Renal cortical epithelial cell (primary cell): ENCODE measurements at places on chromosomes 4 and X. TPM values are rescaled to one million over a fixed set of nuclear protein-coding genes. Genes with fewer than 3 reads are reported as not detected.
A peak's percentile ranks its signal among the peaks of the same experiment; 100 is the strongest.

DNA sequence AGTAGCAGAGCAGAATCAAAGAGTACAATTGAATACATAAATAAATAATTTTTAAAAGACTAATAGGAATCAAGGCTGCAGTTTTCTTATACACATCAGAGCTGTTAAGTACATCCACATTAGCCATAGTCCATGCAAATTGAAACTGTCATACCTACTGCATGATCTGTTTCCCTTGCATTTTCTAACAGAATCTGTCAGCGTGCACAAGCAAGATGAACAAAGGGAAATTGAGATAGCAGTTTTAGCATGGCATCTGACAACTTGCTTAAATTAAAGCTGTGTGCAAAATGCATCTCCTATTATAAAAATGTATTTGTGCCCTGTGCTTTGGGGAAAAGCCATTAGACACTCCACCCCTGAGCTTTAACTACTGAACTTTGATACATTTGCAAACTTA is 703.5 kb upstream of the GRID2 start:
- no peak for DNase-seq

FGFRL1 gene
- 14.1 and 48.5 TPM in 2 replicates for total RNA-seq

DNA sequence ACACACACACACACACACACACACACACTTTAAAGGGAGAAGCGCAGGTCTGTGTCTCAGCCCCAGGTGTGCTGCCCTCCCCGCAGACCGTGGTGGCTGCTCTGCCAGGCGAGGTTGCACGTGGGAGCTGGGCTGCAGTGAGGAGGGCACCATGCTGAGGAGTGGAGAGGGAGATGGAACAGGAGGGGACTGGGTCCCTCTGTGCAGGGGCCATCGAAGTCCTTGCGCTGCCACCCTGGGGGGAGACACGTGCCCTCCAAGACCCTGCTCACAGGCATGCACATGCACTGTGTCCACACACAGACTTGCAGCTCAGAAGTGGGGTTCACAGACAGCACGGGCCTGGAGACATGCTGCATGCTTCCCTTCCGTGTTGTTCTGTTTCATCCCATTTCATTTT is 65.5 kb upstream of the HGFAC start:
- DNase-seq: no peak

GRCh38 chrX:148530464-148531077 is 30.2 kb downstream of the AFF2 start:
- DNase-seq: peak; percentile 4

DNA sequence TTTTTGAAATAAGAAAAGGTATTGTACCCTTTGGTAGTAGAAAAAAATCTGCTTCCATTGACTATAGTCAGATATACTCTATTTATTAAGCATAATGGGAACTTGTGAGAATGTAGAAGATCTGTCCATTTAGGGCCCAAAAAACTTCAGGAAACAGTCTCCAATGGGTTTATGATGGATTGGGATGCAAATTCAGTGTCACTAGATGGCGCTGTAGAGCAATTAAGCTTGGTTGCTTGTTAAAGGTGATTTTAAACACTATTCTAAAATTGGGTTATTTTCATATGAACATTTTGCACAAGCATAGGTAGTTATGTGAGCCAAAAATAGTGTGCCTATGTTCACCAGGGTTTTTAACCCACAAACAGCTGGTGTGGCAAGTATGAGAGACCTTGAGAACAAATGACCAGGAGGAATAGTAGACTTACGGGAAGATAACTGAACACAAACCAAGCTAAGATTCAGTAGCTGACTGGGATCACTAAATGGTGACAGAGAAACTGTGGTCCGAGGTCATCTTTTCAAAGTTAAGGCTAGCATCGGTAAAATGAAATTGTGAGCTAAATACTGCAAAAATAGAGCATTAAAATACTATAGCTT is 80.3 kb upstream of the LSM6 start:
- peak; percentile 70 for DNase-seq

DNA sequence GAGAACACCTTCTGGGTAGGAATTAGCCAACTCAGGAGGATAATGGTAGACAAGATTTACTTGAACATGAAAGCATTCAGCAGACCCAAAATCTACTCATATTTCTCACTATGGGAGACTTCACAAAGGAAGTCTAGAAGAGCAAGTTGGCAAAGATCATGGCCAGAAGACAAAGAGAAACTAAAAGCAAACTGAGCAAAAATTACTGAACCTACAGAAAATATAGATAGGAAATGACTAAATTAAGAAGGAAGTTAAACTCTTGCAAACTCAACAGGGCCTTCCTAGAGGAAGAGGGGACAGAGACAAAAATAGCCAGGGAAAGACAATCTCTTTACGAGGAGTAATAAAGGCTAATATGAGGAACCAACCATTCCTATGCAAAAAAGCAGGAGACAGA is 18.7 kb downstream of the CORIN start:
- no peak for DNase-seq

ASB5 gene
- total RNA-seq: 0.50 and 0.69 TPM in 2 replicates

TNMD gene
- not detected in 2 replicates for total RNA-seq

DNA sequence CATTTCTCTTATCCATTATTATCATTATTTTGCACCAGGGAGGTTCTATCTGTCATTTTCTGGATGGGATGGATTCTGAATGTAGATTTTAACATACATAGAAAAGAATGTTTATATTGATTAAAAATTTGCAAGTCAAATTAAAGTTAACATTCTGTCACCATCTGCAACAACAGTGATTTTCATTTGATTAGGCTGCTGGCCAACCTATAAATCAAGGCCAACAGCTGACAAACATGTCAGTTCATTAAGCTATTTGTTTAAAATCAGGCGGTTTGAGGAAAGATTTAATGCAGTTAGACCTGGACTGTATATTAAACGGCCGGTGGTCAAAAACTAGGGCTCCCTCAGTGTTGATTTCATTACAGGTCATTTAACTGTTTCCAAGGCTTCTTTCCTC is 109.5 kb upstream of the CBR4 start:
- no peak for DNase-seq

TLR3 gene
- 8.9 and 17.5 TPM in 2 replicates for total RNA-seq

DNA sequence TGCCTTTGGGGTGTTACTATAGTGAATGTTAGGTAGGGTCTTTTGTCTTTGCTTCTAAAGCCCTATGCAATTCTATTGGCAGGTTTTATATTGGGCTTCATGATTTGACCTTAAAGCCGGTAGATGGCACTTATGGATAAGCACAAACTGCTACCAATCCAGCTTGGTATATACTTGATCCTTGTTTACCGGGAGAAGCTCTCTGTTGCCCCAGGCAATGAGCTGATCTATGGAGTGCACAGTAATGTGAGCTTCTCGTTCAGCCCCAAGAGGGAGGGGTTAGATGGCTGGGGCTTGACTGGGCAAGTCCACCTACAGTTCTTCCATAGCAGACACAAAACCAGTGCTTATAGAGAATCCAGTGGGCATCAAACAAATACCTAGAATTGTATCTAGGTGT is 287.2 kb upstream of the CT83 start:
- no peak for DNase-seq

GRCh38 chr4:37648084-37648817 is 37.9 kb downstream of the RELL1 start:
- DNase-seq: peak; percentile 99

DNA sequence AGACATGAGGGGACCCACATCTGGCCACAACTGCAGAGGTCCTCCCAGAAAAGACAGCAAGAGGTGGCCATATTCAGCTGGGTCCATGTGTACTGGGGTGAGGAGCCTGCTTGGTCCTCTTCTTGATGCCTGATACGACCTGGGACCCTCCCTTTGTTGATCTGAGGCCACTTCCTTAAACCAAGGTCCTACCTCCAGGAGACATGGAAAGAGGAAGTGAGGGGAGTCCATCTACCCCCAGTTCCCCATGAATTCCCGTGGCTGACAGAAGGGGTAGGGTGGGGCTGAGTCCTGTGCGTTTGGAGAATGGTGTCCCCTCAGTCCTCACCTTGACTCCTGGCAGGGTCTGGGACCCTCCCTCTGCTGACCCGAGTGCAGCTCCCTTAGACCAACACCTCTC is 2.1 kb downstream of the MAGEA10 start:
- no peak for DNase-seq

- no peak for DNase-seq
Measured at GRCh38 chrX:128800138-128800537, 723.2 kb downstream of the SMARCA1 start.

HELT gene
- not detected in 2 replicates for total RNA-seq

BGN gene
- 0.17 and 6.0 TPM in 2 replicates for total RNA-seq

GRCh38 chrX:44308869-44309268 is 34.6 kb downstream of the EFHC2 start:
- DNase-seq: no peak

NPY5R gene
- 0.17 and 3.8 TPM in 2 replicates for total RNA-seq

- no peak for DNase-seq
Measured at GRCh38 chr4:42396752-42397634, at the start of gene SHISA3. Gene SHISA3, plus strand, starts transcription at chr4:42397488. Its CDS starts 569 bp downstream, at chr4:42398057.

DNA sequence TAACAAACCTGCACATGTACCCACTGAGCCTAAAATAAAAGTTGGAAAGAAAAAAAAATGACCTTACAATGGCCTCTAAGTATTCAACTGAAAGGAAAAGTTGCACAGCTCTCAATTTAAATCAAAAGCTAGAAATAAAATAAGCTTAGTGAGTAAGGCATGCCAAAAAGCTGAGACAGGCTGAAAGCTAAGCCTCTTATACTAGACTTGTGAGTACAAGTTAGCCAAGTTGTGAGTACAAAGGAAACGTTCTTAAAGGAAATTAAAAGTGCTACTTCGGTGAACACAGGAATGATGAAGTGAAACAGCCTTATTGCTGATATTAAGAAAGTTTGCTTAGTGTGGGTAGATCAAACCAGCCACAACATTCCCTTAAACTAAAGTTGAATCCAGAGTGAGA is 707.9 kb upstream of the PITX2 start:
- DNase-seq: peak; percentile 41

DNA sequence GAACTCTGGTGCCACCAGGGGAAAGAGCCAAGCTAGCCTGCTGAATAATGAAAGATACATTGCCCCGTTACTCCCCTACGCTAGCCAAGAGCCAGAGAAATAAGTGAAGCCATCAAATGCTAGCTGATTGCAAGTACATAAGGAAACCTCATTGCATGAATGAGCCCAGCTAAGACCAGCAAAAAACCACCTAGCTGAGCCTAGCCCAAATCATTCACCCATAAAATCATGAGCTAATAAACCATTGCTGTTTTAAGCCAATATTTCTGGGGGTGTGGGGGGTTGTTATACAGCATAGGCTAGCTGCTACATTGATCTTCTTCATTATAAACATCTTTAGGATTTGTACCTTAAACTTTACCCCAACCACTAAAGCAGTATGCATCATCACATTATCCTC is 15.4 kb upstream of the EDNRA start:
- no peak for DNase-seq

DNA sequence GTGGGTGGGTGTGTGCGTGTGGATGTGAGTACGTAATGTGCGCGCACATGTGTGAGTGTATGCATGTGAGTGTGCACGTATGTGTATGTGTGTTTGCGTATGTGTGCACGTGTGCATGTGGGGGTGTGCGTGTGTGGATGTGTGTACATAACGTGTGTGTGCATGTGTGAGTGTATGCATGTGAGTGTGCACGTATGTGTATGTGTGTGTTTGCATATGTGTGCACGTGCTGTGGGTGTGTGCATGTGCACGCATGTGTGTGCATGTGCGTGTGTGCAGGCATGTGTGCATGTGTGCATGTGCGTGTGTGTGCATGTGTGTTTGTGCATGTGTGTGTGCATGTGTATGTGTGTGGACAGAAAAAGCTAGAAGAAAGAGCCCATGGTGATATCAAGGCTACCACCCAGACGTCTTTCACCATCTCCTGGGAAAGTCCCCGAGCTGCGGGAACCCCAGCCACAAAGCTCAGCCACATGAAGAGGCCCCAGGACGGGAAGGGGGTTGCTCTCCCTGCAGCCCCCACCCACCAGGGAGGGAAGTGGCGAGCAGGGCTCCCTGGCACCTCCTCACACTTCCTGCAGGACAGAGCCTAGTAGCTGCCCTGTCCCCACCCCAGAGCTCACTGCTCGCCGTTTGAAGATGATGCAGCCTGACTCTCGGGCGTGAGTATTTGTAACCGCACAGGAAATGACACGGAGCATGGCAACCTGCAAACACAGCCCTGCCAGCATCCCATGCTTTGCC is 108.3 kb downstream of the DCTD start:
- DNase-seq: no peak

GRCh38 chr4:75248770-75249407 is 265.3 kb downstream of the RCHY1 start:
- DNase-seq: peak; percentile 2

GRCh38 chrX:8720136-8720535 is 11.8 kb downstream of the ANOS1 start:
- no peak for DNase-seq

GJB1 gene
- 0.35 and 0.55 TPM in 2 replicates for total RNA-seq

DNA sequence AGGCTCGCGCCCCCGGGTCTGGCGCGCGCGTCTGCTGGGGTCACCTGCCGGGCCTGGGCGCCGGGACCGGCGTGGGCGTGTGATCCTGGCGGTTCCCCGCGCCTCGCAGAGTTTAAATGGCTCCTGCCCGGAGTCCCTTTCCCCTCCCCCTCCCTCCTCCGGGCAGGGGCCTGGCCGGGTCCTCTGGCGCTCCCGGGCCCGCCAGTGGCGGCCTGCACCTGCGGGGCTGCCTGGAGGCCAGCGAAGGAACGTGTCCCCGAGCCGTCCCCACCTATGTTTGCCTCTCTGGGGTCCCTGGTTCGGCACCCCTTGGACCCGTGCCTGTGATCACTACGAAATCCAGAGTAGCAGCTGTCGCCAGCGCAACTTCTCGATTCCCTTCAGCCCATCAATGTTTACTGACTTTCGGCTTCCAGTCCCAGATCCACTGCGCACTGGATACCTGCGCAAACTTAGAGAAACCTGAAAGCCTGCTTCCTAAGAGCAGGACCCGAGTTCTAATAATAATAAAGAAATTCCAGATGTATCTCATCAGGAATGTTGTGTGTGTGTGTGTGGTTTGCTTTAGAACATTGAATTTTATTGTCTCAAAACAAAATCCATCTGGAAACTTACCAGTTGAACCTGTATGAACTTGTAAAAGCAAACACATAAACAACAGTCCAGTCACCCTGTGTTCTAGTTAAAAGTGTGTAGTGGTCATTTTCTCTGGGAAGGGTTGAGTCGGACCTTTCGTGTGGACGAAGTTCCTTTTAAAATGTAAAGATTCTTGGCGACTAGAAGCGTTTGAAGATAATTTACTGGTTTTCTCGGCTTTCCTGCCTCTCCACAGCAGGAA is 788 bp downstream of the SHROOM2 start:
- peak; percentile 49 for DNase-seq

DNA sequence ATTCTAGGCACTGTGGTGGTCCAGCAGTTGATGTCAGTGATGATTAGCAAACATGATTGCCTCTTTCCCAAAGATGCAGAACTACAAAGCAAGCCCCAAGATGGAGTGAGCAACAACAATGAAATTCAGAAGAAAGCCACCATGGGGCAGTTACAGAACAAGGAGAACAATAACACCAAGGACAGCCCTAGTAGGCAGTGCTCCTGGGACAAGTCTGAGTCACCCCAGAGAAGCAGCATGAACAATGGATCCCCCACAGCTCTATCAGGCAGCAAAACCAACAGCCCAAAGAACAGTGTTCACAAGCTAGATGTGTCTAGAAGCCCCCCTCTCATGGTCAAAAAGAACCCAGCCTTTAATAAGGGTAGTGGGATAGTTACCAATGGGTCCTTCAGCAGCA is 365.3 kb downstream of the MAPK10 start:
- DNase-seq: peak; percentile 19

- no peak for DNase-seq
Measured at GRCh38 chr4:69116645-69117321, 20.5 kb downstream of the UGT2B7 start.

NPFFR2 gene
- total RNA-seq: 2.7 and 34.0 TPM in 2 replicates

CLDN34 gene
- total RNA-seq: 0.40 TPM in 1 of 2 replicates, not detected in the other

CD38 gene
- total RNA-seq: 0.52 TPM in 1 of 2 replicates, not detected in the other

SSX2 gene
- not detected in 2 replicates for total RNA-seq
